Right lobe of liver (tissue), 6 donors: ENCODE measurements at places on chromosomes 6 and 20.

DNA sequence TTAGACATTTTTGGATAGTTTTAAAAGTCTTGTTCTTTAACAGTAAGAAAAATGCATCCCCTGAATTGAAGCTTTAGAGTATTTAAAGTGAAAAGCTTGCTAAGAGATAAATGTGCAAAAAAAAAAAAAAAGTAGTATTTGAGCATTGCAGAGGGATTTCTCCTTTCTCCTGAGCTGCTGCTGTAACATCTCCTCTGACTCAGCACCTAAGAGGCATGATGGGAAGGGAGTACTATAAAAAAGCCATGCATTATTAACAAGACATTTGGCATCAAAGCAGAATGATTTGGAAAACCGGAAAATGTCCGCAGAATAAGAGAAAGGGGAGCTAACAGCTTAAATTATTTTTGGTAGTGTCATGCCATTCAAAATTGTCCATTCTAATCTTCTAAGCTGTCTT, 27.9 kb downstream of the B4GALT5 start:
- no peak for DNase-seq

DNA sequence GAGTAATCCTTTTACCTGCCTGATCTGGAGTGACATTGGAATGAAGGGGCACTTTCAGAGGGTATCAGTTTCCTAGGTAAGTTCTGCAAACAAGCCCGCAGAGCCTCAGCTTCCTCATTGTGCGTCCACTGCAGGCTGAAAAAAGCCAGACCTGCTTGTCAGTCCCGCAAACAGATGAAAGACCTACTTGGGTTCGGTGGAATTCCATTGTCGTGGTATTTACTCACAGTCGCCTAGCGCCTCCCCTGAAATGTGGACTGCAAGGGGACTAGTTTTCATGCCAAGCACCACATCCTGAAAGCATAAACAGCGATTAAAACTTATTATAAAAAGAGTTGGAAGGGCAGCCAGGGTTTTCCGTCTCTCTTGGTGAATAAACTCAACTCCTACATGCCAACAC, 121.5 kb downstream of the PAX1 start:
- DNase-seq: no peak

DNA sequence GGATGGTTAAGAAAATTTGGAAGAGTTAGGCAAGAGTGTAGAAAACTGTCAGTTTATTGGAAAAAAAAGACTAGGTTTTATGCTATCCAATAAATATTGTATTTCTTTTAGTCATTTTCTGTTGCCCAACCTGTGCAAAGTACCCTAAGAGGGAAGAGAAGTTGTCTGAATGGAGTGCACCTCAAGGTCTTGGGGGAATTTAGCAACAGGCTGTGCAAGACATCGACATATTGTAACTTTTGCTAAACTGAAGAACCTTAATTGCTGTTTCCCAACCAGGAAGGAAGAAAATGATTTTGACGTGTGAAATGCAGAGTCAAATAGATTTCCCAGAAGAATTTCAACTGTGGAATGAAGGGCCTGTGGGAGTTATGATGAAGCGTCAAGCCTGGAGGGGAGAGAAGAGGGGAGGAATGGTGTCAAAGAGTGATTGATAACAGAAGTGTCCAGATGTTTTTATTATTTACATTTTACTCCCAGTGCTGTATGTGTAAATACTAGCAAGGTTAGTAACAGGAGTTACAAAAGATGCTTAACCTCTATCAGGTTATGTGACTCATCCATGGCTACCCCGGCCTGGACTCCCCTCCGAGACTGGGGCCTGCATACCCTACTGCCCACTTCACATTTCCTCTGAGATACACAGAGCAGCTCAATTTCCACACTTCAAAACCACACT, 246.8 kb downstream of the MYLK4 start:
- DNase-seq: no peak

- DNase-seq: no peak
These were observed 219.1 kb downstream of the MYLK4 start for GRCh38 chr6:2531426-2532215.

DNA sequence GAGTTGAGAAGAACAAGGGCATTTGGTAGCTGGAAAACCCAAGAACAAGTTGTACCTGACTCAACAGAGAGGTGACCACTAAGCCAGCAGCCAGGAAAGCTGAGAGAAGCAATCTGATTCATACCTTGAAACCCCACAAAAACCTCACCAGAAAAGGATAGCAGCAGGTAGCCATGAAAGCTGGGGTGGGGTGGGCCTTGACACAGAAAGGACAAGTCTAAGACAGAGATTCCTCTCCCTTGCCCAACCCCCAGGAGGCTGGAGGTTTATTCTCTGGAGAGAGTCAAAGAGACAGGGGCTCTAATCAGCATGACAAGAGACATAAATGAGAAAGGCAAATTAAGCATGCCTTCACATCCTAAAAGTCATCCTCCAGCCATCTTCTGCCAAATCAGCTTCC, 151.7 kb upstream of the DST start:
- no peak for DNase-seq

- no peak for DNase-seq
These were observed 24.4 kb downstream of the TREML4 start for GRCh38 chr6:41252401-41253169.

DNA sequence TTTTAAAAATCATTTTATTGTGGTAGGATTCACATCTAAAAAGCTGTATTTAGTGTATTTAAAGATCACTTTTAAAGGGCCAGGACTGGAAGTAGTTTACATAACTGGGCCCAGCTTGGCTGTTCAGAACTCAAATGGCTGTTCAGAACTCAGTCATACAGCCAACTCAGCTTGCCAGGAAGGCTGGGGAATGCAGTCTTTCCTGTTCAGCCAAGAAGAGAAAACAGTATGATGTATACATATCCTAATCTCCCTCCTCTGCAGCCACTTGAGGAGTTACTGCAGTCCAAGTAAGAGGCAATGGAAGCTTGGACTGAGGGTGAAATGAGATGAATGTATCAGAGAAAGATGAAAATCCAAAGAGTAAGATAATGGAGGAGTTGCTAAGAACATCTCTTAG, 24.6 kb downstream of the DSTN start:
- no peak for DNase-seq

DNA sequence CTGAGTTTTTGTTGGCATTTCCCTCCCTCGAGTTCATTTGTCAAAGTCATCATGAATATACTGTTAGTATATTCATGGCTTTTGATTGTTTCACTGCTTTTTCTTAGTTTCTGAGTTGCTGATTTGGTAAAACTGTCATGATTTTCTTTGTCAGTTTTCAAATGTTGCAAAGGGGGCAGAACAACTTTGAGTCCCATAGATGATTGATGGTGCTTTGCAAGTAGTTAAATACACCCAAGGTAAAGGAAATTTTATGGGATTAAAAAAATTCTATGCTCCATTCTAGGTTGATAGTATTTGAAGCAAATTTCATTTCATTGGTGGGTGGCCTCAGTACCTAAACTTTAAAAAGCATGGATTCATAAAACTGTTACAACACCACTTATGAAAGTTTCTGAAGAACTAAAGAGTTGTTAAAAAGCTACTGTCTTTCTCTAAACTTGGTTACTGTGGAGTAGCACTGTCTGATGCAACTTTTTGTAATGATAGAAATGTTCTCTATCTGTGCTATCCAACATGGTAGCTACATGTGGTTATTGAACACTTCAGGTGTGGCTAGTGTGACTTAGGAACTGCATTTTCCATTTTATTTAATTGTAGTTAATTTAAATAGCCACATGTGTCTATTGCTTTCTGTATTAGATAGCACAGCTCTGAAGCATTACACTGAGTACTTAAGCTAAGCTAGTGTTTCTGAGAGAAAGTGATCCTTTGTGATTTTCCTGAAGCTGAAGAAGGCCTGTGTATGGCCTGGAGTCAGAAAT, 153.6 kb downstream of the ZFAND3 start:
- no peak for DNase-seq

DNA sequence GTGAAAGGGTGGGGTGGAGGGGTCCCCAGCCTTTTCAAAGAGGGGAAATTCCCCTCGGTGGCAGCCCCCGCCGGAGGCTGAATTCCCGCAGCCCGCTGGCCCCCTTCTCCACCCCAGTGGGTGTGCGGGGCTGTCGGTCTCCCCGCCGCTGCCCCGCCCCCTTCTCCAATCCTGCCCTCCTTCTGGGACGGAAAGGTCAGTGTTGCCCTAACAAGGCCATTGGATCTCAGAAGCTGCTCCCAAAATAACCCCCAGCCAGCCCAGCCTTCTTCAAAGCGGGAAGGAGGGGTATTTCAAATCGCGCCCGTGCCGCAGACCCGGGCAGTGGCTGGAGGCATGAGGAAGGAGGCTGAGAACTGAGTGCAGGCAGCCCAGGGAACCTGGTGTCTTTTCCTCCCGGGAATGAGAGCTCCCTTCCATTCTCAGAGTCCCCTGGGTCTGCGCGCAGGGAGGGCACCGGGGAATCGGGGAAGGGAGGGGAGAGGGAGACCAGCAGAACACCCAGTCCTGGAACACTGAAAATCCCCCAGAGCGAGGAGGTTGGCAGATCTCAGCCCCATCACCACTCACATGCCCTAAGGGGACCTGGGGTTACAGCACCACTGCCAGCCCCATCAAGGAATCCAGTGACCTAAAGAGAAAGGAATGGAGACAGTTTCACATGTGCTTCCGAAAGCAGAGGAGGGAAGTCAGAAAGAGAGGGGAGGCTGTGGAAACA, at the start of gene JPH2:
TSS of gene JPH2 (minus strand) at position 135 of the 718 bp plus-strand sequence. CDS start 483 bp downstream, outside the sequence.
- DNase-seq: no peak
